ENCODE measurements at places on chromosomes 3 and 15.

- DNase-seq: no peak
Measured at GRCh38 chr15:76863693-76864092, 41.4 kb downstream of the SCAPER start.

GRCh38 chr15:39855400-39855799 is 64.7 kb downstream of the GPR176 start:
- peak; percentile 6 for DNase-seq

GRCh38 chr15:74034206-74034755 is 39.8 kb downstream of the PML start:
- DNase-seq: no peak

DNA sequence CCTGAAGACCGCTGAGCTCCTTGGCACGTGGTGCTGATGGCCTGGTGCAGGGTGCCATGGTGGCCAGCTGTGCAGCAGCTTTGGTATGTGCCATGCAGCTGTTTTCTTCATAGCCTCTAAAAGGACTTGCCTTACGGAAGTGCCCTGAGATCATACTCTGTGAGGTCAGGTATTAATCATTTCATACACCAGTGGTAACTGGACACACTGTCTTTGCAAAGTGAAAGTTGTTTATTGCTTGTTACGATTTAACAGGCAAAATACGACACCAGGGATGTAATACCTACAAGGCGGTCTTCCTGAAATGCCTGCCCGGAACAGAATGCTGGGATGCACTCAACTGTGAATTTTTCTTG is 184.6 kb downstream of the ATP10A start:
- no peak for DNase-seq

Measured in suppressor macrophage (primary cell).